ENCODE measurements at places on chromosomes 2 and 18.

GRCh38 chr2:85265304-85265703, 62.5 kb downstream of the TGOLN2 start:
- no peak for DNase-seq

- DNase-seq = no peak
These were observed 81.7 kb upstream of the DNAJC10 start for GRCh38 chr2:182634386-182634785.

GRCh38 chr2:218005486-218005885, 2.7 kb upstream of the TNS1 start:
- no peak for DNase-seq

DNA sequence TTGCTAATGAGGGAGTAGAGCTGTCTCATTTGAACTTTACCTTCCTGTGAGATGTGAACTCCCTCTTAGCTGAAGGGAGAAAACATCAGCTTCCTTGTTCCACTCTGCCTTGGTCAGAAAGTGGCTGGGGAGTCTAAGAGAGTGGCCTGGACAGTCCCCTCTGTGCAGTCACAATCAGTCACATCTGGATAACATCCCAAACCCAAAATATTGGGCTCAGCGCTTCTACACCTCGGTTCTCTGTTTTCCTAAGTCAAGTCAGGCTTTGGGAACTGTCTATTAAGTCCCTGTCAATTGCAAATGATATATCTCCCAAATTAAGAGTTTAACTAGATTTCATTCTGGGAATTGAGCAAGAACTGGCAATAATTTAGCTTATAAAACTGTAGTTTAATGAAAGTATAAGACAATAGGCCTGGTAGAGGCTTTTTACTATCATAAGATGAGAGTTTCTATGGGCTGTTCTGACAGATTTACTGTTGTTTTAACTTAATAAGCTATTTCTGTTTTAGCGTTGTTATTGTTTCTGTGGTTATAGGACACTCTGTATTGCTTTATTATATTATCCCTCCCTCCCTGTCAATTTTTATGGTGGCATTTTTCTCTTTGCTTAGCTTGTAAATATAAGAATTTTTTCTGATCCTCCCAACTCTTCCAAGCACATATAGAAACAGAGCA, 135.1 kb upstream of the LHCGR start:
- DNase-seq = no peak

DNA sequence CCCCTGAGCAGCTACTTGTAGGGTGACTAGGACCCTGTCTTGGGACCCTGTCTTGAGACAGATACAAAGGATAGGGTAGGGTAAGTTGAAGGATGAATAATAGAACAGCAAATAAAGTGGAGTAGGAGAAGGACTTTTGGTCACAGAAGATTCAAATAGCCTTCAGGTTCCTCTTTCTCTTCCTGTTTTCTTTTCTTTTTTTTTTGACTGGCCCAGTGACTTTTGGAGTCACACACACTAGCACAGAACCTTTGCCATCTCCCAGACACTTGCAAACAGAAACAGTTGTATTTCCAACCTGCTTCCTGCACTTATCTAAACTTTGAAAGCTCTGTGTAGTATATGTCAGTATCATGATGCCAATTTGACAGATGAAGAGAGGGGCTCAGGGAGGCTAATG, 108.2 kb downstream of the TDRD15 start:
- DNase-seq = no peak

DNA sequence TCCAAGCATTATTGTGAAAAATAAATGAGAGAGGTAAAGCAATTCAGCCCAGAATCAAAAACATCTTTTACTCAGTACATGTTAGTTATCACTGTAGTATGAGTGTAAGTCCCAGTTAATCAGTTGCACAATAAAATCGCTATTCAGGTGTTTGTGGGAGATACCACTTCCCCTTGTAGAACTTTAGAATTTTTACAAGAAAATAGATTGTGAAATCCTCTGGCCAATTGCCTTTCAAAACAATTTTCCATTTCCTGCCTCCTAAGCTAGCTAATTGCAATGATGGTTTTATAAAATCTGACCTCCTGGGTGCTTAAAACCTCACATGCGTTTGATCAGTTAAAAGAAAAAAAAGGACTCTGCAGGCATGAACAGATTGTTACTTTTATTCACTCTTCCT, 332.5 kb downstream of the PID1 start:
- no peak for DNase-seq

DNA sequence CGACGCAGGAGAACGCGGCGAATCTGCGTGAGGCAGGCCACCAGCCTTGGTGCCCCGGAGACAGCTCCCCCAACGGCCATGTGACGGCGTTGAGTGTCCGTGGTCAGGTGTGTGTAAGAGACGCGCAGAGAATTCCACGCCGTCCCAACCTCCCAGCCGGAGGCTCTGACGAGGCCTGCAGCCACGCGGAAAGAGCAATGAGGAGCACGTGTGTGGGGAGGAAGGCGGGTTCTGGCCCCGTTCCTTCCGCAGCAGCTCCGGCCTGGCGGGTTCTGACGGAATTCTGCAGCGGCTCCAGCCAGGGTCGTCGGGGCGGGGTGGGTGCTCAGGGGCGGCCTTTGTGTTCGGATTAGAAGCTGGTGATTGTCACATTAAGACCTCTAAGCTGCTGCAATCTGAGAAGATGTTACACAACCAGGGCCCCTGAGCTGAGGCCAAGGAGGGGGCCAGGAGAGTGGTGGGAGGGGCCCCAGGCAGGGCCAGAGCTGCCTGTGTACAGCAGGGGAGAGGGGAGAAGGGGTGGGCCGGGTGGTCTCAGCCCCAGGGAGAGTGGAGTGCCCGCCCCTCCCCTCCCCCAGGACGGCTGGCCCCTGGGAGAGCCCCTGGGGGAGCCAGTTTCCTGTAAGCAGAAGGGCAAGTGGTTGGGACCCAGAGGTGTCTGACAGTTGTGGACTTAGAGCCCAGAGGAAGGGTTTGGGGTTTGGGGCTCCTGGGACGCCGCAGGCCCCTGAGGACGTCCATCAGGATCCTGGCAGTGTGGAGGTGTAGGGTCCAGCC, 5.1 kb upstream of the GAL3ST2 start:
- no peak for DNase-seq

DNA sequence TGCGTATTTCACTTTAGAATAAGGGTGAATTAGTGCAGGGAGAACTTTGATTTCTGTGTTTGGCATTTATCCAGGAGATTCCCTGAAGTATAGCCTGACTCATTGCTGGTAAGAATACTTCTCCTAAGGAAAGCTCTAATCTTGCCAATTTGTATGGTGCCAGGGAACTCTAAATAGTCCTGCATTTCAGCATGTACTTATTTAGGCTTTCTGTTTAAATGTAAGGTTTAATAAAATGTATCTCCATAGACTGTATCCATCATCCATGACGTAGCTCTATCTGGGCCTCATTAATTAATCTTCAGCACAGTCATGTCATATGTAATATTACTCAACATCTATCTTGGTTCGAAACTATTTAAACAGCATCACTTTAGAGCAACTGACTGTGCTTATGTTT, 127.7 kb downstream of the DOK6 start:
- no peak for DNase-seq

- no peak for DNase-seq
These were observed 234.8 kb downstream of the CYRIA start for GRCh38 chr2:16430846-16431245.

- DNase-seq = peak; percentile 77
These were observed 765 bp upstream of the ID2 start for GRCh38 chr2:8680822-8681760.

DNA sequence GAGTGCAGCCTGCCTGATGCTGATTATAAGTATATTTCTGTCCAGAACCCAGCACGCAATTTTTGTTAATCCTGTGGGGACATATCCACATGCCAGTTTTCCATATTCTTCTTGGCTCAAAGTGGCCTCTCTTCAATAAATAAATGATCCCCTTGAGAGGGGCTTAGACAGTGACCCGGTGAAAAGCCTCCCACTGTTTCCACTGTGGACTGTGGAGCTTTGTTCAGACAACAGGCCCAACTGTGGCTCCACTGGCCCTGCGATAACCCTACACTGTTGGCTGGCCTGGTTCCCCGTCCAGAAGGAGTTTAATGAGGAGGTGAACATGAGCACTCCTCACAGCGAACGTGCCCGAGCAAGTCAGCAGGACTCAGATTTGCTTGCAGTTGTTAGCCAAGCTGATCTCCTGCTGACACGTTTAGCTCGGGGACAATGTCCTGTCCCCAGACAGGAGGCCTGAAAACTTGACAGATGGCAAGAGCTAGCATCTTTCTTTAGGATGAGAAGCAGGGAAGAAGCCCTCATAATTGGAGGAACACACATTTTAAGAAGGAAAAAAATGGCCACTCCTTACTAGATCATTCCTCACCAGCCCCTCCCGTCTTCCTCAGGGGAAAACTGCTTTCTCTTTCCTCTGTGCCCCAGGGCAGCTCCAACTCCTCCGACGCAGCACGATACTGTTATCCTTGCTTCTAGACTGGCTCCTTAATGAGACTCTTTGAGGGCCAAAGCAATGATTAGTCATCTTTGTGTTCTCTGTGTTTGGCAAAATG, 20.0 kb upstream of the MTCL1 start:
- no peak for DNase-seq

GRCh38 chr2:105853354-105854088, 108.8 kb downstream of the NCK2 start:
- DNase-seq = no peak

- no peak for DNase-seq
These were observed 72.0 kb upstream of the ZCCHC2 start for GRCh38 chr18:62450546-62451410.
